ENCODE measurements at places on chromosomes 1 and 21. TPM values are rescaled to one million over a fixed set of nuclear protein-coding genes. Genes with fewer than 3 reads are reported as not detected.

- H3K4me1 ChIP-seq: no peaks in the 10 kb centered on the region
- H3K27me3 ChIP-seq: no peaks in the 10 kb centered on the region
- H3K36me3 ChIP-seq: no peaks in the 10 kb centered on the region
- no peak for DNase-seq
- H3K4me3 ChIP-seq: no peak overlapping the region
- H3K27ac ChIP-seq: no peak overlapping the region
Observed at GRCh38 chr1:105664495-105664894, 1392.0 kb upstream of the PRMT6 start.

- H3K4me1 ChIP-seq: no peaks in the 10 kb centered on the region
- DNase-seq: no peak
- H3K27ac ChIP-seq: no peak overlapping the region
- H3K36me3 ChIP-seq: peaks cover 13% of the 10 kb centered on the region
- no peaks in the 10 kb centered on the region for H3K27me3 ChIP-seq
Observed at GRCh38 chr1:110936567-110936966, 27.2 kb downstream of the LRIF1 start.

DNA sequence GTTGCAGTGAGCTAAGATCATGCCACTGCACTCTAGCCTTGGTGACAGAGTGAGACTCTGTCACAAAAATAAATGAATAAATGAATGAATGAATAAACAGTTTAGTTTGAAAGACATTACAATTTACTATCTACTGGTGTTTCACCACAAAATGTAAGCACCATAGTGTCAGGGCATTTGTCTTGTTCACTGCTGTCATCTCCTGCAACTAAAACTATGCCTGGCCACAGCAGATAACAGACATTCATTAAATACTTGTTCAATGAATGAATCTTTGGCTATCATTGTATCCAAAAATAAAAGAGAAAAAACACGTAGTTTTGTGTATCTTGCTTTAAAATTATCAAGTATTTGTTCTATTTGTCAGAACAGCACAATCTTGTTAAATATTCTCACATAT lies 32.5 kb downstream of the SASS6 start:
- H3K4me1 ChIP-seq: no peaks in the 10 kb centered on the region
- DNase-seq: no peak
- H3K4me3 ChIP-seq: no peak overlapping the region

DNA sequence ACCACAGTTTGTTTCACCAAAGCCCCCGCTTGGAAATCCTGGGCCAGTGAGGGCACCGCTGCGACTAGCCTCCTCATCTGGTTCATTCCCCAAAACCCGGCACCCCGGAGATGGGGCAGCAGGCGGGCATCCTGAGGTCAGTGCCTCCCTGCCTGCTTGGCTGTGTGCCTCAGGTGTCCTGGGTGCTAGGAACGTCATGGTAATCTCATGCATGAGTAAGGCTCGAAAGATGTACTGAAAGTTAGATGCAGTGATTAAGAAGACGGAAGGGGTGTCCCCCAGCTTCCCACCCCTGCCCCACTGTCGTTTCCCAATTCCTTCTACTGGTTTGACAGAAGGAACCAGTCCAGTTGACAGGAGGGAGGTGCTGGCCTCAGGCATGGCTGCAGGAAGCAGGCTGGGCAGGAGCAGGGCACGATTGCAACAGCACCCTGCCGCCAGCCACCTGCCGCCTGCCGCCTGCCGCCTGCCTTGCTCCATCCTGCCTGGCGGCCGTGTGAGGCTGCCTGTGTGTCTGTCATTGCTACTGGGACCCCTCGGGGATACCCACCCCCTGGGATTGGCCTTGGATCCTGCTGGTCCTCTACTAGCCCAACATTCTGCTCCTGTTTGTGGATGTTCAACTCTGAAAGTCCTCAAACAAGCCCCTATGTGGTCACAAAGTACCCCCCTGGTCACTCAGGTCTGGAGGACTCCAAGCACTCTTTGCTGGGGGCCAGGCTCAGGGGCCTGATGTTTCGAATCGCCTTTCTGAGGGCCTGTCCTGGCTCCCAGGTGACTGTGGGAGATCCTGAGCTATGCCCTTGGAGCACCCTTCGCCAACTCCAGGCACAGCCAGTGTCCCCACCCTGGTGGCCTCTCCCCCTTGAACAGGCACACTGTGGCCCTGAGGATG lies 73.0 kb upstream of the IFFO2 start:
- no peaks in the 10 kb centered on the region for H3K36me3 ChIP-seq
- H3K4me3 ChIP-seq: no peak overlapping the region
- no peaks in the 10 kb centered on the region for H3K4me1 ChIP-seq
- peaks cover 20% of the 10 kb centered on the region for H3K27me3 ChIP-seq
- no peak overlapping the region for H3K27ac ChIP-seq

- H3K4me1 ChIP-seq: no peaks in the 10 kb centered on the region
- H3K4me3 ChIP-seq: no peak overlapping the region
- no peaks in the 10 kb centered on the region for H3K36me3 ChIP-seq
- DNase-seq: no peak
- peaks cover 13% of the 10 kb centered on the region for H3K27me3 ChIP-seq
Observed at GRCh38 chr1:83928396-83928795, 70.5 kb downstream of the TTLL7 start.

- H3K4me1 ChIP-seq: peaks cover 4% of the 10 kb centered on the region
- H3K4me3 ChIP-seq: no peak overlapping the region
- DNase-seq: no peak
- no peaks in the 10 kb centered on the region for H3K36me3 ChIP-seq
- no peaks in the 10 kb centered on the region for H3K27me3 ChIP-seq
Observed at GRCh38 chr1:167861664-167862381, 52.1 kb downstream of the ADCY10 start.

DNA sequence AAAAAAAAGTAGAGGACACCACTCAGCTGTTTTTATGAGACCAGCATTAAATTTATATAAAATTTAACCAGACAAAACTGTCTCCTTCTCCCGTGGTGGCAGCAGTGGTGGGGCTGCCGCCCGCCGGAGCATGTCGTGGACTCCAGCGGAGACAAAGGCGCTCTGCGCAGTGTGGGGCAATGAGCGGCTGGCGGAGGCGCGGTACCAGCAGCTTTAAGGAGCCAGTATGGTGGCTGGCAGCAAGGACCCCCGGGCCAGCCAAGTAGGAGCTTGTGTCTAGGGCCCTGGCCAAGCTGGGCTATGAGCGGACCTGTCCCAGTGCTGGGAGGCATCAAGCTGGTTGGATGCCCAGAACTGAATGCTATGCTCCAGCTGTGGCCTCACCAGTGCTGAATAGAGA lies 2102.9 kb downstream of the NCAM2 start:
- H3K4me3 ChIP-seq: no peak overlapping the region
- no peaks in the 10 kb centered on the region for H3K36me3 ChIP-seq
- DNase-seq: no peak
- no peaks in the 10 kb centered on the region for H3K27me3 ChIP-seq
- no peak overlapping the region for H3K27ac ChIP-seq

DNA sequence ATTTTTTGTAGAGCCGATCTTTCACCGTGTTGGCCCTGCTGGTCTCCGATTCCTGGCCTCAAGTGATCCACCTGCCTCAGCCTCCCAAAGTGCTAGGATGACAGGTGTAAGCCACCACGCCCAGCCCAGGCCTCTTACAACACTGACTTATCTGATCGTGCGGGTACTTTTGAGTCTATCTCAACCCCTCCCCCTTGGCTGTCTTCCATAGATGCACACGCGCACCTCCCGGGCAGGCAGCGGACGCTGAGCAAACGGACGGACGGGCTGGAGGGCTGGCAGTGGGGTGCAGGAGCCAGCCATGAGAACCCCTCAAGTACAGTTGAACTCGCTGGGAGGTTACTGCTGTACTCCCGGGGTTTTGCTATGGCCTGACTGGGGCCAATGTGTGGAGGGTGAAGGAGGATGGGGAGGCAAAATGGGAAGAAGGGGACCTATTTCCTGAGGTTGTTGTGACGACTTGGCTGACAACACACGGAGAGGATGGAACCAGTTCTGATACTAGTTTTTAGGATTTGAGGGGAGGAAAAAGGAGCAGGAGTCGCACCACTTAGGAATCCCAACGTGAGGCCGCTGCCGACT lies 959 bp downstream of the CD58 start:
- H3K27me3 ChIP-seq: no peaks in the 10 kb centered on the region
- peaks cover 77% of the 10 kb centered on the region for H3K4me1 ChIP-seq
- no peak for DNase-seq
- H3K36me3 ChIP-seq: peaks cover 30% of the 10 kb centered on the region
- peak overlapping the region; percentile 84 for H3K27ac ChIP-seq
- peak overlapping the region; percentile 90 for H3K4me3 ChIP-seq

- H3K36me3 ChIP-seq: peaks cover 16% of the 10 kb centered on the region
- no peaks in the 10 kb centered on the region for H3K27me3 ChIP-seq
- H3K4me1 ChIP-seq: peaks cover 54% of the 10 kb centered on the region
- DNase-seq: no peak
- H3K27ac ChIP-seq: no peak overlapping the region
Observed at GRCh38 chr21:46226146-46226545, 2.4 kb downstream of the LSS start.

- H3K4me3 ChIP-seq: no peak overlapping the region
- H3K36me3 ChIP-seq: no peaks in the 10 kb centered on the region
- H3K4me1 ChIP-seq: no peaks in the 10 kb centered on the region
- H3K27ac ChIP-seq: no peak overlapping the region
Observed at GRCh38 chr1:213776969-213777368, 210.8 kb upstream of the PROX1 start.

DNA sequence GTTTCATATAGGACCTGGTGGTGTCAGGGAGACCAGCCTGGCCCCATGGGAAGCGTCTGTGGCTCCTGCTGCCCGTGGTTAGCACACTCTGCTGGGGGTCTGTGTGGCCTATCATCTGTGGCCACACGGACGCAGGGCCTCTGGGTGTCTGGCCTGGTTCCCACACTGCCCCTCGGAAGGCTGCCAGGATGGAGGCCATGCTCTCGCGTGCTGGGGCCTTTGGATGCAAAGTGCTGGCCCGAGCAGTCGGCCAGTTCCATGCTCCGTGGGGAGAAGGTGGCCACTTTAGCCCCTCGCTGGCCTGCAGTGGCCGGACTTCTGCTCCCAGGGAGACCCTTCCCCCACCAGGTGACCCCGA lies 20.8 kb upstream of the LRRC3 start:
- H3K4me1 ChIP-seq: no peaks in the 10 kb centered on the region
- no peak overlapping the region for H3K27ac ChIP-seq
- no peak overlapping the region for H3K4me3 ChIP-seq
- H3K36me3 ChIP-seq: peaks cover 10% of the 10 kb centered on the region

DNA sequence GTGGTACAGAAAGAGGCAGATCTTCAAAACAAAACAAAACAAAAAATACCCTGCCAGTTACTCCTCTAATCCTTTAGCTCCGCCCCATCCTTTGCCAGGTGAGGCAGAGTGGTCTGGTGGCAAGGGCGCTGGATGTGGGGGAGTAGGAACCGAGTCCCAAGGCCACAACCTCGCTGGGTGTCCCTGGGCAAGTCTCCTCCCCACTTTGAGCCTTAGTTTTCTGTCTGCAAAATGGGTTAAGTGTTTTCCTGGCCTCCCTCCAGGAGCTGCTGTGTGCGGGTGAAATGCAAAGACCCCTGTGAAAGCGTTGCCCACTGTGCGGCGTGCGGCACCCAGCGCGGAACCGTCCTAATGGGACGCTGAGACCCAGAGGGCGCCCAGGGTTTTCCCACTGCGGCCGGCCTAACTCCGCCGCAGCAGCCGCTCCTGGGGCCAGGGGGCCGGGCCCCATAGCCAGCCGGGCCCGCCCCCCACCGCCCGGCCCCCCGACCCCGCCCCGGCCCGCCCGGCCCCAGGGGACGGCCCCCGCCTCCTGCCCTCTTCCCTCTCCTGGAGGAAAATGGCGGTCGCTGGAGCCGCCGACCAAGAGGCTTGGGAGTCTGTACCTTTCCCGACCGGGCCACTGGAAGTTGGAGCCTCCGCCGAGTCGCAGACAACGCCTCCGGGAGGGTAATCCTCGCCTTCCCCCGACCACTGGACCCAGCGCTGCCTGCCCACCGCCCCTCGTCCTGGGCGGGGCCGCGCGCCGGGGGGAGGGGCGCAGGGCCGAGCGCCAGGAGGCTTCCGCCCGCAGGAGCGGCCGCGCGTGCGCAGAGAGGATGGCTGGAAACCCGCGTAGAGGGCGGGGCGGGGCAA lies at the start of the genes ERMAP and SVBP:
Gene ERMAP (plus strand): TSS at position 538 of the 855 bp plus-strand sequence. CDS start 13,327 bp downstream, outside the sequence.
Gene SVBP (minus strand): TSS at position 813 of the 855 bp plus-strand sequence. CDS start 853 bp downstream, outside the sequence.
- H3K4me1 ChIP-seq: peaks cover 19% of the 10 kb centered on the region
- no peaks in the 10 kb centered on the region for H3K27me3 ChIP-seq
- H3K4me3 ChIP-seq: peak within 1 kb of the TSS; percentile 79
- peak within 1 kb of the TSS; percentile 80 for H3K27ac ChIP-seq
- DNase-seq: peak; percentile 90

GRCh38 chr1:193211539-193211938 lies 25.1 kb upstream of the B3GALT2 start:
- H3K4me1 ChIP-seq: peaks cover 29% of the 10 kb centered on the region
- H3K27ac ChIP-seq: no peak overlapping the region
- H3K4me3 ChIP-seq: no peak overlapping the region
- peaks cover 56% of the 10 kb centered on the region for H3K36me3 ChIP-seq
- DNase-seq: no peak

DNA sequence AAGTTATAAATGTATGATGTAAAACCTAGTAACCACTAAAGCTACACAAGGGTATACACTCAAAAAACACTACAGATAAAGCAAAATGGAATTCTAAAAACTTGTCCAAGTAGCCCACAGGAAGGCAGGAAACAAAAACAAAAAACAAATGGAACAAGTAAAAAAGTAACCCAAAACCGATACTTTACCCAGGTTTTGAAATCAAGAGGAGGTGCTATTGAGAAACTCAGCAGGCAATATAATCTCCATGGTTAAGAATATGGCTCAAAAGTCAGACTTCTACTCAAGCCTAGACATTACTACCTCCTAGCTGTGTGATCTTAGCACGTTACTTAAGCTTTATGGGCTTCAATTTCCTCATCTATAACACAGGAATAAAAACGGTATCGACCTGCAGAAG lies 13.3 kb downstream of the RBBP5 start:
- peak overlapping the region; percentile 2 for H3K27ac ChIP-seq
- peaks cover 34% of the 10 kb centered on the region for H3K36me3 ChIP-seq
- no peaks in the 10 kb centered on the region for H3K27me3 ChIP-seq
- H3K4me3 ChIP-seq: no peak overlapping the region
- no peak for DNase-seq

GRCh38 chr1:201409440-201409839 lies 10.3 kb upstream of the LAD1 start:
- no peak for DNase-seq
- peaks cover 4% of the 10 kb centered on the region for H3K27me3 ChIP-seq
- H3K4me3 ChIP-seq: no peak overlapping the region
- H3K36me3 ChIP-seq: no peaks in the 10 kb centered on the region
- no peaks in the 10 kb centered on the region for H3K4me1 ChIP-seq

GRCh38 chr1:224726441-224727182 lies 110.5 kb downstream of the CNIH3 start:
- H3K27me3 ChIP-seq: peaks cover 8% of the 10 kb centered on the region
- no peaks in the 10 kb centered on the region for H3K36me3 ChIP-seq
- H3K4me1 ChIP-seq: no peaks in the 10 kb centered on the region
- no peak overlapping the region for H3K4me3 ChIP-seq

GRCh38 chr1:190942475-190942874 lies 464.8 kb upstream of the BRINP3 start:
- DNase-seq: no peak
- H3K27ac ChIP-seq: no peak overlapping the region
- H3K4me3 ChIP-seq: no peak overlapping the region

GRCh38 chr1:223273511-223273910 lies 90.5 kb downstream of the SUSD4 start:
- H3K27ac ChIP-seq: no peak overlapping the region
- no peak overlapping the region for H3K4me3 ChIP-seq
- no peak for DNase-seq
- H3K36me3 ChIP-seq: no peaks in the 10 kb centered on the region
- no peaks in the 10 kb centered on the region for H3K27me3 ChIP-seq
- H3K4me1 ChIP-seq: no peaks in the 10 kb centered on the region

The C1QB gene
- total RNA-seq: not detected

The S100A12 gene
- not detected for total RNA-seq

The MYCL gene
- 0.62 TPM for total RNA-seq

The PLA2G2F gene
- total RNA-seq: not detected

The KRTAP10-11 gene
- not detected for total RNA-seq

The DNAH14 gene
- 0.02 TPM for total RNA-seq

Measured in activated T-helper 1 cell treated with anti-CD3 and anti-CD28 coated beads, Interleukin-12 subunit alpha, Interleukin-12 subunit beta, Interleukin-2, Interleukin-4 antibody, amounts not matched to agents 30 ng/mL and 10 ng/mL and 1 ng/mL, durations not matched to agents 14 hours and 24 hours and 36 hours (primary cell).